ENCODE measurements at places on chromosomes 6 and 20.

DNA sequence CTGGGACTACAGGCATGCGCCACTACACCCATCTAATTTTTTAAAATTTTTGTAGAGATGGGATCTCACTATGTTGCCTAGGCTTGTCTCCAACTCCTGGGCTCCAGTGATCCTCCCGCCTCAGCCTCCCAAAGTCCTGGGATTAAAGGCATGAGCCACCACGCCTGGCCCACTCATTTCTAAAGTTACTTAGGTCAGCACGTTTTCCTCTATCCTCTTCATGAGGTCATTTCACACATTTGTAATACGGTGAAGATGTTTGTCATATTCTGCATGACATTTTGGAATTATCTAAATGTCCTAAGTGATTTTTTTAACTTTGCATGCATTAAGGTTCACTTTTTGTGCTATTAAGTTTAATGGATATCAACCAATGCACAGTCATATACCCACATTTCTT lies 11.9 kb upstream of the SOX12 start:
- DNase-seq = no peak

DNA sequence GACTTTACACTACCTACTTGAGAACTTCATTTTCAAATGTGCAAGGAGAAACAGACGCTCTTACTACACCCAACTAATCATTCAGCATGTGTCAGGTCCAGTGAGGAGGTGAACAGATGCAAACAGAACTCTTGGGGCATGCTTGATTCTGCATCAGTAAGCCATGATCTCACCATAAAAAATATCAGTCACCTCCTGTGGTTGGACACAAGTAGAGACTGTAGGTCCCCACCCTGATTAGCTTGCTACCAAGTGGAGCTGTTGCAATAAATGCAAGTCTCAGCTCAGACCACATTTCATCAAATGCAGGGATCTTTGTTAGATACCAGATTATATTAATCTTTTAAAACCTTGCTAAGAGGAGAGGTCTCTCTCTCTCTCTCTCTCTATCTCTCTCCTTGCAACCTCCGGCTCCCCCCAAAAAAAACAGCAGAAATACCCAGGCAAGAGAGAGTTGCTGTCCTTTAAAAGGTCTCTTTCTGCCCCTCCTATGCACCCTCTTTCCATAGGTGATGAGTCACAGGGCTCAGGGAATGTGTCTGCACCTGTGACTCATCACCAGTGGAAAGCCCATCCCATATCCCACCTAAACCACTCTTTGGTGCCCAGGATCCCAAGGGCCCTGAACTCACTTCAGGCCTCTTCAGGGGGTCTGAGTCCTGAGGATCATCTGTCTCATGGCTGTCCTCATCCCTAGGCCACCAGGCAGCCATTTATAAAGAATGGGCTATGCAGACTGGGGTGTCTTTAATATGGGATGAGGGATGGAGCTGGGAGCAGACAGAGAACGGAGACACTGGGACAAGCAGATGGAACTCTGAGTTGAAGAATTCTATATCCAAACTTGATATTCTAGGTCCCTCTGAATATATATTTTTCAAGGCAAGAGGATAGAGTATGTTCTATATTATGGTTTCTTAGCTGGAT lies 154.5 kb downstream of the QRSL1 start:
- no peak for DNase-seq

- DNase-seq = peak; percentile 14
Observed at GRCh38 chr20:24148372-24148771, 159.8 kb upstream of the GGTLC1 start.

GRCh38 chr6:2244261-2245102 lies 923 bp downstream of the GMDS start:
- no peak for DNase-seq

DNA sequence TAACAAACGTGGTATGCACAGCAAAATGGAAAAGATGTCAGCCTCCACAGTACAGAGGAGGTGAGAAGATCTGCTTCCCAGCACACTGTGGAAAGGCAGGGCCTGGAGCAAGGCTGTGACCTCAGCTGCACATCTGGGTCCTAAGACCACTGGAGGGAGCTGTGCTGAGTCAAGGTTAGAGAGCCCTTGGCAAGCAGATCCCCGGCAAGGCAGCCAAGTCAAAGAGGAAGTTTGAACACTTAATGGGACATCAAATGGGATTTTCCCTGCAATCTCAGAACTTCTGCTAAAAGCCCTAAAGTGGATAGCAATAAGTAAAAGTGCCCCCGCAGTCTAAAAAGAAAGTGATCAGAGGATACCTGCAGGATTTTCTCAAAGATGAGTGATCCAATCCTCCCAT lies 39.5 kb downstream of the UNC5CL start:
- DNase-seq = peak; percentile 59

DNA sequence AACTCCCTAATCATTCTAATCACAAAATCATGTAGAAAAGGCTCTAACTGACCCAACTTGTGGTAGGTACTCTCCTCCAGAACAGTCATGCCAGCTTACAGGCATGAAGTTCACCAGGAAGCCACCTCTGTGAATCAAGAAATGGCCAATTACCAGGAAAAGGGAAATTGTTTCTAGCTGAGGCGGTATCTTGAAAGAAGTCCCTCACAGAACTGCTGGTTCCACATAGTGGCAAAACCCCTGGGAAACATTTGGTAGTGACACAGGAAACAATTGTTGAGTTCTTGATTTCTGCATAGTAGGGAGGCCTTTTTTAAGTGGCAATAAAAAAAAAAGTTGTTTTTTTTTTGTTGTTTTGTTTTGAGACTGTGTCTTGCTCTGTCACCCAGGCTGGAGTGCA lies 3.4 kb upstream of the ZHX3 start:
- DNase-seq = no peak

DNA sequence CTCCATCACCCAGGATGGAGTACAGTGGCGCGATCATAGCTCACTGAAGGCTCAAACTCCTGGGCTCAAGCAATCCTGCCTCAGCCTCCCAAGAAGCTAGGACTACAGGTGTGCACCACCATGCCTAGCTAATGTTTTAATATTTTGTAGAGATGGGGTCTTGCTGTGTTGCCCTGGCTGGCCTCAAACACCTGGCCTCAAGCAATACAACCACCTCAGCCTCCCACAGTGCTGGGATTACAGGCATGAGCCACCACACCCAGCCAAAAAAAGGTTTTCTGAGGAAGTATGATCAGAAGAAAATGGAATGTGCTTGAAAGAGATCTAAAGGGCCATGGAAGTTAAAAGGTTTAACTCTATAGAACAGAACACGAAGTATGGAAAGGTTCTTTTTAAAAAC lies 8.7 kb downstream of the RBBP9 start:
- no peak for DNase-seq

DNA sequence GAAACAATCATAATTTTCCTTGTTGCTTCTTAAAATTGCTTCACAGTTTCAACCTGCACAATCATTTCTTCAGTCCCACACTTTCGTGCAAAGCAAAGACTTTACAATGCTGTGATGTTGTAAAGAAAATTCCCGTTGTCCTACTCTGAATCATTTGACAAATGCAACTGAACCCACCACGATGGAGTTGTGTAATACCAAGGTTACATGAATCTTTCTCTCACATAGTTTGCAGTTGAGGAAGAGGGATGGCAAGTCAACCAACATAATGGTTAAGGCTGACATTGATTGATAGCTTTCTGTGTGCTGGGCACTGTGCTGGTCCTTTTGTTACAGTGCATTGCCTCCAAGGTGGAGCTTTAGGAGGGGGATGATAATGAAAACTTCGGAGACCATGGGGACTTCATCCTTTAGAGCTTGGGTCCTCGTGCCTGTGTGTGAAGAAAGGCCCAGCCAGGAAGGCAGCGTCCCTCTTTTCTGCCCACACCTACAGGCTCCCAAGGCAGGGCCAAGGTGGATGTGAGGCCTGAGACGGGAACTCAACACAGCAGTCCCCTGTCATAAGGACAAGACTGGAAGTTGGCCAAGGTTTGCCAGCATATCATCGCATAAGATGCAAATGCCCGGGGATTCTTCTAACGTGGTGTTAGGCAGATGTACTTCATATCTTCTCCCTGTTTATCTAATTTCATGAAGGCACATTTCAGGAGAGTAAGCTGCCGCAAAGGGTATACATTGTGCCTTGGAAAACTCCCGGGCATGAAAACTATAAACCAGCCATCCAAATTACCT lies 96.9 kb downstream of the LY86 start:
- DNase-seq = no peak

DNA sequence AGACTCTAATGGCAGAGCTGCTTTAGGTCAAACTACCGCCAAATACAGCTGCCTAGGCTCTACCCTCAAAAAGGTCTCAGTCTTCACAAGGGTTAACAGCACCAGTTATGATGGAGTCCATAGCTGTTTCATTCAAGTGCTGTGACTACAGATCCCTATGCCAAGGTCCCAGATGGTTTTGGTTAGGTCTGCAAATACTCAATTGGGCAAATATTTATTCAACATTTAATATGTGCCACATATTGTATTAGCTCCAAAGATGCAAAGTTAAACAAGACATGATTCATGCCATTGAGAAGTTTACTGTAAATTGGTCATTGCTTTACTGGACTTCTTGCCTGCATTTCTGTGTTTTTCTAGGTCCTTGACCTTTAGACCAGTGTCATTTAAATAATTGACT lies 55.8 kb upstream of the TFAP2D start:
- no peak for DNase-seq

GRCh38 chr6:1027795-1028569 lies 283.9 kb upstream of the FOXQ1 start:
- DNase-seq = no peak

- DNase-seq = no peak
Observed at GRCh38 chr6:56230976-56231566, 16.3 kb downstream of the COL21A1 start.

DNA sequence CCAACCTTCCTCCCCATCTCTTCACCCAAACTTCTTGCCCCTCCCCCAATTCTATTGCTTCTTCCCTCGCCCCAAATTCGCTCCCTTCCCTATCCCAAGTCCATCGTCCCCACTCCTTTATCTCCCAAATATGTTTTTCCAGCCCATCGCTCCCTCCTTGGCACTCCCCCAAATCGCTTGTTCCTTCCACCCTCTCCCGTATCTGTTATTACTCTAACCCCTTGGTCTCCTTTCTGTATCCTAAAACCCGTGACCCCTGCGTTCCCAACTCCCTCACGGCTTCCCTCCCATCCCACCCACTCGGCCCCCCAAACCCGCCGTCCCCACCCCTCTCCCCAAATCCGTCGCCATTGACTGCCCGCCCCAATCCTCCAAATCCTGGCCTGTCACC lies 584 bp downstream of the MTCH1 start:
- no peak for DNase-seq

DNA sequence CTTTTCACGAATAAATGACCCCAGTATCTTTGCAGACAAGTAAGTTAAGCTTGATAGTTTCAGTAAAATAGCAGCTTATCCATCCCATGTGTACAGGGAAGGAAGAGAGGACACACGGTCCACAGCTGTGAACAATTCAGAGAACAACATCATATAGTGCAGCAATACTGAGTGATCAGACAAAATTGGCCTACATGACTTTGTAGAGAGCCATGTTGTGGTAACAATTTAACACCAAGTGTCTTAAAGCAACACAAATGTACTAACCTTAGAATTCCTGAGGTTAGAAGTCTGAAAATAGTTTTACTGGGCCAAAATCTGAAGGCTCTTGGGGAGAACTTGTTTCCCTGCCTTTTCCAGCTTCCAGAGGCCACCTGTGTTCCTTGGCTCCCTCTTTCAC lies 12.5 kb downstream of the FAM184A start:
- DNase-seq = no peak

DNA sequence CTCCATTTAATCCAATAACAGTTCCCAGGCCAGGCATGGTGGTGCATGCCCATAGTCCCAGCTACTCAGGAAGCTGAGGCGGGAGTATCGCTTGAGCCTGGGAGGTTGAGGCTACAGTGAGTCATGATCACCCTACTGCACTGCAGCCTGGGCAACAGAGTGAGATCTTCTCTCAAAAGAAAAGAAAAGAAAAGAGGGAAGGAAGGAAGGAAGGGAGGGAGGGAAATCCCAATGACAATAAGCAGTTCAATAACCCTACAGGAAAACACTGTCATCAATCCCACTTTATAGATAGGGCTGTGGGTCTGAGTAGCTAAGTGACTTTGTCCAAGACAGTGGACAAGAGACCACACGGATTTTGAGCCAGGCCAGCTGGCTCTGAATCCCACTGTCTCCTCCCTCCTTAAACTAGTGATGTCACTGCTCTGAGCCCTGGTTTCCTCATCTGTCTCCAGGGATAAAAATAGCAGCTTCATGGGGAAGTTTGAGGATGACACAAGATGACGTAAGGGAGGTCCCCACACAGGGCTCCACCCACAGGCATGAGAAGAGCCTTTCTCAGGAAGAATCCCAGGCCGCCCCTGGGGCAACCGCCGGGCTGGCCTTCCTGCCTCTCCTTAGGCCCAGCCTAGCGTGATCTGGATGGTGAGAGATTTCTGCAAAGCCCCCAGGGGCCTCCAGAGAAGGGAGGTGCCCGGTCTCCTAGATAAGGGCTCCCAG lies 7.2 kb upstream of the TRIB3 start:
- DNase-seq = no peak
